Umbilical cord (tissue), 2 donors: ENCODE measurements at places on chromosomes 1 and 21.

GRCh38 chr21:34910396-34910795 lies 138.7 kb downstream of the RUNX1 start:
- no peak for DNase-seq

DNA sequence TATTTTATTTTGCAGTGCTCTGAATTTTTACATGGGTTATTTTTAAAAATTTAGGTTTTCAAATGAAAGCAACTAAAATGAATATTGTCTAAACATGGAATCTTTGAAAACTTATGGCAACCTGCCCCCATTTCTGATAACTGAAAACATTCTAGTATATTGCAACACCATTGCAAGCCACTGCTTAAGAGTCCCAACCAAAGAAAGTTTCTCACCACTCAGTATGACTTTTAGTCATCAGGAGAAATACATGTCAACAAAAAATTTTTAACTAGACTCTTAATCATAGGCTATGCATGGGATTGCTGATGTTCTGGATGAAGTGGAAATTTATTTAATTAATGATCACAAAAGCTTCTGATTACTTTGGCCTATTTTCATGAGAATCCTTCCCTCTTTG lies 112.1 kb downstream of the TNFSF18 start:
- no peak for DNase-seq

GRCh38 chr1:43065191-43065590 lies 106.5 kb upstream of the SLC2A1 start:
- no peak for DNase-seq

GRCh38 chr1:20366056-20366462 lies 75.4 kb downstream of the VWA5B1 start:
- DNase-seq = peak; percentile 62

DNA sequence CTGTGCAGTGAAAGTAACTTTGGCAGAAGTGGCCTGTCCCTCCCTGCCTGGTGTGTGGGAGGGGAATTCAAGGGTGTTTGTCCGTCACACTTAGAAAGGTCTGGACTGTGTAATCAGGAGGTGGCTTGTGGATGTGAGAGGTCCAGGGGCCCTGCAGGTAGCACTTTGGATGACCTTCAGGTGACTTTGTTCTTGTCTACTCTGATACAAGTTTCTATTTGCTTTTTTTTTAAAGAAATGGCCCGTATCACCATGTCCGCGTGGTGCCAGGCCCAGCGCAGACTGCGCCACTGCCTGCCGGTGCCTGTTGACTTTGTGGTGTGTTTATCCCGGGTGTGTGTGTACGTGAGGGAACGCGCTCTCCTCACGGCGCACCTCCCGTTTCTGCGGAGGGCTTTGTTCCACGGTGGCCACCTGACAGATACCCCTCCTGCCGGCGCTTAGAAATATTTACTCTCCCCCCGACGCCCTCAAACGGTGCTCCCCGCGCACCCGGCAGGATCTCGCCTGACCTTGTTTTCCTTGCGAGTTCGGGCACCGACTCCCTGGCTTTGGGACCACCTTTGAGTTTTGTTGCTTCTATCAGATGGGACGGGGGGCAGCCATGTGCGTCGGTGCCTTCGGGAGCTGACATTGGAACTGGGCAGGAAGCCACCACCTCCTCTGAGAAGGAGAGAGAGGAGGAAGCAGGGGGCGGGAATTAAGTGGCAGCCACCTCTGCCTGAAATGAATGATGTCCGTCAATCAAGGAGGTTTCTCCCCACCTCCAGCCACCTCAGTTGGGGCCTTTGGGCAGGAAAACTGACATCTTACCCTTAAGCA lies 119.4 kb downstream of the PRDM16 start:
- no peak for DNase-seq

GRCh38 chr1:150629115-150629928 lies at the start of gene ENSA:
TSS of gene ENSA (minus strand) at chr1:150629612. CDS start at chr1:150629470, 142 bp downstream.
- DNase-seq = peak; percentile 100

- peak; percentile 49 for DNase-seq
These were observed 495 bp upstream of the NTRK1 start for GRCh38 chr1:156860113-156860627.

- DNase-seq = no peak
These were observed 811.8 kb upstream of the ADGRL2 start for GRCh38 chr1:80988926-80989325.

- no peak for DNase-seq
These were observed 16.7 kb downstream of the SNIP1 start for GRCh38 chr1:37537378-37537777.

DNA sequence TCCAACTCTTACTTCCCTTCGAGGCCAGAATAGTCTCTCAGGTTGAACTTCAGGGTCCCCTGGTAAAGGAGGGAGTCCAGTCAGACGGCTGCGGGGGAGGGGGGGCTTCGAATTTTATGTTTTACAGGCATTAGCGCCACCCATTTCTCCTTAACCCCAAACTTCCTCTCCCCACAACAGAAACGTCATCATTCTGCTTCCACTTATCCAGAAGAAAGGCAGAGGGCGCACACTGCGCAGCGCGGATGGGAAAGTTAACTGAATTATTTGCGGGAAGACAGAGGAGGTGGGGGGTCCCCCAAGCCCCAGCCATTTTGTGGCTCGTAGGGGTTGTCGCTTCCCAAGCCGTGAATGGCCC lies 529 bp upstream of the PRMT2 start:
- DNase-seq = peak; percentile 96

- DNase-seq = no peak
These were observed 41.6 kb downstream of the ARHGEF16 start for GRCh38 chr1:3495776-3496745.

GRCh38 chr1:97088391-97088790 lies 366.8 kb downstream of the PTBP2 start:
- DNase-seq = no peak

DNA sequence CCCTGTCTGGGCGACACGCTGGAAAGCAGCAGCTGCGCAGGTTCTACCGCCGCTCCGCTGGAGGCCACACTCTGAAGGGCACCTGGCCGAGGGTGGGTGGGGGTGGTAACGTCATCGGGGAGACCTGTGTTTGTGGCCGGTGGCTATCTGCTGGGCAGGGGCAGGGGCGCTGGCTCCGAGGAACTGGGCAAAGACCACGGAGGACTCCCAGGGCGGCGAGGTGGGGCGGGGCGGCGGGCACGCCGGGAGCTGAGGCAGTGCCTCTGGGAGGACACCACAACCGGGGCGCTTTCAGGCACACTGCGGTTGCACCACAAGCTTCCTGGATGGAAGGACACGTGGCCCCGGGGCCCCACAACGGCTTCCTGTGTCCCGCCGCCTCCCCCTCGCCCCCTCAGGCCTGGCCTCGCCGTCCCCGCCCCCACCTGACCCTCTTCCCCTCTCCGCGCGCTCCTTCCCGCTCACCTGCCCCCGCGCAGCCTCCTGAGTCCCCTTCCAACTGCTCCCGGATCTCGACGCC lies 3.3 kb upstream of the DENND2D start:
- DNase-seq = peak; percentile 40

GRCh38 chr1:113922957-113923356 lies 6.2 kb upstream of the HIPK1 start:
- DNase-seq = no peak

- no peak for DNase-seq
These were observed 77.5 kb upstream of the TTC34 start for GRCh38 chr1:2879026-2879425.

- DNase-seq = peak; percentile 63
These were observed 29.9 kb upstream of the SAMD13 start for GRCh38 chr1:84271441-84272151.

DNA sequence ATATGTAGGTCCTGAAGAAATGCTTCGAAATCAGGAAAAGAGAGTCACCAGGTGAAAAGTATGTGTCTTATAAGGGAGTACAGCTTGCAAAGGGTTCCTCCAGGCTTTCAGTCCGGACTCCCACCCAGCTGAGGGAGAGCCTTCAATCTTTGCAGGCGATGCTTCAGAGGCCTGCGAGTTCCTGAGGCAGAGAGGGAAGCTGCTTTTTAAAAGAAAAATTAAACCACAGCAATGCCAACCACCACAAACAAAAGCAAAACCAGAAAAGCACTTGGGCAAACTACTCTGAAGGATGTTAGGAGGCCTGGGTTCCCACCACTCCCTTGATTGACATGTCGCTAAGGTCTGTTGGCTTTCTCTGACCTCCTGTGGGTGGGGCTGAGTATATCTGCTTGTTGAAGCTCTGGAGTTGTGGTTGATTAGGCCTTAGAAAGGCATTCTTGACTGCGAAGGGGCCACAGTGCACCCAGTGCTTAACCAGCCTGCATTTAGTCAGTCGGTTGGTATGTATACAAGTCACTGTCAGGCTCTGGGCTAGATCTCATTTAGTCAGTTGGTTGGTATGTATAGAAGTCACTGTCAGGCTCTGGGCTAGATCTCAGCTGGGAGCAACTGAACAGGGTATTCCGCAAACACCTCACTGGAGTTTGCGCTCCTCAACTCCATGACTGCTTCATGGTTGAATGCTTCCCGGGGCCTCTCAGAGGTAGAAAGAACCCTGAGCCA lies 1.2 kb downstream of the NIPAL3 start:
- DNase-seq = peak; percentile 83

DNA sequence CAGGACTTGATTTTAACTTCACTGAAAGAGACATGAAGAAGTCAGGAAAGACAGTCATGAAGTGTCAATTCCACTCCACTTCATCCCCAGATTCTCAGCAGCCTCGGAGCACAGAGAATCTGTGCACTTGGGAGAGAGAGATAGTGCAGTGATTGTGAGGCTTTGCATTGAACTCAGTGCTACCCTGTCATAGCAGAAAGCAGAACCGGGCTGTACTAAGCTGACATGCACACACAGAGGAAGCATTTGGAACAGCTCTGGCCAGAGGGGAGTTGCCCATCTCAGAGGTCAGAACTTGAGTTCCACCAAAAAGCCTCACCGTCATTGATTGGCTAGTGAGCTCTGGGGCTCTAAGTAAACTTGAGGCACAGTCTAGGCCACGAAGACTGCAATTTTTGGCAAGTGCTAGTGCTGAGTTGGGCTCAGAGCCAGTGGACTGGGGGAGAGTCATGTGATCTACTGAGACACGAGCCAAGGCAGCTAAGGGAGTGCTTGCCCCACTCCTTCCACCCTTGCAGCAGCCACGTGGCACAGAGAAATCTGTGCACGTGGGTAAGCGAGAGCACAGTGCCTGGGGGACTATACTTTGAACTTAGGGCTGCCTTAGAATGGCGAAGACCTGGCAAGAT lies 810.2 kb upstream of the ADAMTS5 start:
- peak; percentile 4 for DNase-seq

DNA sequence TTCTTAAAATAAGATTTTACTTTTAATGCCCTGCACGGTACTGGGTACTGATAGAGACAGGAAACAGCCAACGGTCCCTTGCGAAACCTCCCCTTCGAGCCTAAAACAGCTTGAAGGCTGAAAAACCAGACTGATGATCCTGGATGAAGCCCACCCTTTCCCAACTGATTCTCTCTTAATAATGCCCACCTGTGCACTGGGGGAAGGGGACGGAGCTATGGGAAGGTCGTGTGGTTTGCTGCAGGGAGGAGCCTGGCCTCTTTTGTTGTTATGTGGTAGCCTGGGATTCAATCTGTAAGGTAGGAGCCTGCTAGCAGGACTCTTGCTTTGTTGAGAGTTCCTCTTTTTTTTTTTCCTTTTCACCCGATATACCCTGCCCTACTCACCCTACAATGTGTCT lies 25.6 kb downstream of the SAMSN1 start:
- no peak for DNase-seq

DNA sequence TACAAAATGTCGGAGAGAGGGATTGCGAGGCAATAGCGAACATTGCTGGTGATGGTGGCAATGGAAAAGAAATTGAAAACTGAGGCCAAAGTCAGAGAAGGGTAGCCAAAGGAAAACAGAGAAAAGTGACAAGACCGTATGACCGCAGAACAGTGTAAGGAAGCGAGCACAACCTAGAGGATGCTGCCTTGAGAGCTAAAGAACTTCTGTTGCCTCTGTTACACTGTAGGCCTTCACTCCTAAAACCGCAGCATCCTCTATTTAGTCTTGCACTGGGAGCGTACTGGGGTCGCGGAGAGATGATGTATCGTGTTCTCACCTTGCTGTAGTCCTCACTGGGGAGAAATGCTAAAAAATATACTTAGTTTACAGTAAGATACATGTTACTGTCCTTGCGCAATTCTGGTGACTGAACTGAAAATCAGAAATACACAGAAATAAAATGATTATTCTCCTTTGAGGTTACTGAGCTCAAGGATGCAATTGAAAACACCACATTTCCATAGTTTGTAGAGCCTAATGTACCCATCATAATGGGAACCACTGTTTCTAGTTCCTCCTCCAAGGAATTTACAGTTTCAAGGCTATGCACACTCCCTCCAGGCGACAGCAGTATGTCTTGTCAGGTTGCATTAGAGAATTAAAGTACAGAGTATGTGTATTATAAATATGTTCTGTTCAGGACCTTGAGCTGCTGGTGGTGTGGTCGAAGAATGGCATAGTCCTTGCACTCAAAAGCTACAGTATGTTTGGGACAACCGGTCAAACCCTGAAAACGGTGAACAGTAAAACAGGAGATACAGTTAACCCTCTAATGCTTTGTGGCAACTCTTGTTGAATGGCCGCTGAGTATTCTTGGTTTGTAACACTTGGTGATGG lies 1.3 kb downstream of the NEK7 start:
- DNase-seq = peak; percentile 38

- DNase-seq = no peak
These were observed 3.2 kb upstream of the SNAPIN start for GRCh38 chr1:153655333-153655732.

DNA sequence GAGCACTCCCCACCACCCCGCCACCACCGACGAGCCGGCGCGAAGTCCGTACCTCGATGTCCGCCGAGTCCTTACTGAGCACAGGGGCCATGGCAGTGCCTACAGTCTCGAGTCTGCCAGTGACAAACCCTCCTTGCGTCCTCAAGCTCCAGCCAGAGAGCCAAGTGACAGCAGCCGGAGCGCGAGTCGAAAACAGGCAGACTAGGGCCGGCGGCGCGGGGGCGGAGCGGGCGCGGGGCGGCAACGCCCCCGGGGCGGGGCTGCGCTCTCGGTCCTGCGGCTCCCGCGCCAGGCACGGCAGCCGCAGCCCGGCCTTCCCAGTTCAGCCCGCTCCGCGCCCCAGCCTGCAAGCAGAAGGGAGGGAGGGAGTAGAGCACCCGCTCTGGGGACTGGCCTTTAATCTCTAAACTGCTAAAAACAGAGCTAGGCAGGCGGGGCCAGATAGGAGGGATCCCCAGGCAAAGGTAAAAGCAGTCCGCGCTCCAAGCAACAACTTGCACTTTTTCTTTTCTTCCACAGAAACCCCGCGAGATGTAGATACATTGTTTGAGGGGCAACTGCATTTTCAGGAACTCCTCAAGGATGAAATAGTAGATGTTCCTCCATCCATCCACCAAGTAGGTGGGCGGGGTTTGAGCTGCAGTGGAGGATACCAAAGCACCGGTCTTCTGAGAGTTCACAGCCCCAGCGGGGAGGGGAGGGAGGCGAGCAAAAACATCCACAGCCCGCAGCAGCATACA lies at the start of gene DPYD:
TSS of gene DPYD (minus strand) at position 203 of the 740 bp plus-strand sequence. CDS start at position 91, 112 bp downstream.
- DNase-seq = peak; percentile 90

GRCh38 chr21:23452384-23453083 lies 2154.7 kb downstream of the MRPL39 start:
- DNase-seq = peak; percentile 5

DNA sequence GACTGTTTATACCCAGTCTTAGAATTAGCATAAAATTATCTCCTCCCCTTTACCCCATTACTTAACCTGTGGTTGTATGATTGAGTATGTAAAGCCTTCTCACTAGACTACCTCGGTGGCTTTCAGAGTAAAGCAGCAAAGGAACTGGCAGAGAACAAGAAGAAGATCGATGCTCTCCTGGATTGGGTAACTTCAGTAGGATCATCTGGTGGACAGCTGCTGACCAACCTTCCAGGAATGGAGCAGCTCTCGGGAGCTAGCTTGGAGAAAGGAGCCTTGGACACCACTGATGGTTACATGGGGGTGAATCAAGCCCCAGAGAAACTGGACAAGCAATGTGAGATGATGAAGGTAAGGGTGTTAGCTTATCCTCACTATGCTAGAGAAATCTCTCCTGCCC lies 138.6 kb upstream of the BMP8A start:
- no peak for DNase-seq
